Naive thymus-derived CD8-positive, alpha-beta T cell (primary cell): ENCODE measurements at places on chromosomes 1 and 21. TPM values are rescaled to one million over a fixed set of nuclear protein-coding genes. Genes with fewer than 3 reads are reported as not detected.
A peak's percentile ranks its signal among the peaks of the same experiment; 100 is the strongest.

Gene CLEC20A
- total RNA-seq: not detected

Gene CTSS
- 72.5 TPM for total RNA-seq

Gene NECTIN4
- not detected for total RNA-seq

Gene RNU1-4
- total RNA-seq: 3,916 TPM

DNA sequence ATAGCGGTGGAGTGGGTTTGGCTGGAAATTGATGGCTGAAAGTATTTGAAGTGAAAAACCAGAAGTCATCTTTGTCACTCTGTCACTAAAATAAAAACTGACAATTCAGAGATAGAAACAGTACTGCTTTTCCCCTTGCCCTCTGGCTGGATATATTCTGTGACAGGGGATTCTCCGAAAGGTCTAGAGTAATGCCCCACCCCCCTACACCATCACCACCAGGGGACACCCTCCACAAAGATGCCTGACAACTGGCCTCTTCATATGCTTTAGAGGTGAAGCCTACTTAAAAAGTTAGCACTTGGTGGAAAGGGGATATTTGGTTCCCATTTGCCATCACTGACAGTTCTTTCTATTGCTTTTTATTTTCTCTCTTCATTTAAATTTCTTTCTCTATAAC lies 73.5 kb downstream of the SGIP1 start:
- H3K36me3 ChIP-seq: no peaks in the 10 kb centered on the region
- H3K27ac ChIP-seq: no peak overlapping the region
- H3K4me3 ChIP-seq: no peak overlapping the region
- no peak for DNase-seq

DNA sequence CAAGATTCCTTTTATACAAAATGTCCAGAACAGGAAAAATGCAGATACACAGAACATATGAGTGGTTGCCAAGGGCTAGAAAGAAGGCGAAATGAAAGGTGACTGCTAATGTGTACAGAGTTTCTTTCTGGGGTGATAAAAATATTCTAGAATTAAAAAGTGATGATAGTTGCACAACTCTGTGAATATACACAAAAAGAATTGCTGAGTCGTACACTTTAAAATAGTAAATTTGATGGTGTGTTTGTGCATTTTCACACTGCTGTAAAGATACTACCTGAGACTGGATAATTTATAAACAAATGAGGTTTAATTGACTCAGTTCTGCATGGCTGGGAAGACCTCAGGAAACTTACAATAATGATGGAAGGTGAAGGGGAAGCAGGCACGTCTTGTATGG lies 23.9 kb downstream of the KLHDC7A start:
- no peak for DNase-seq
- H3K27ac ChIP-seq: no peak overlapping the region
- no peaks in the 10 kb centered on the region for H3K36me3 ChIP-seq

DNA sequence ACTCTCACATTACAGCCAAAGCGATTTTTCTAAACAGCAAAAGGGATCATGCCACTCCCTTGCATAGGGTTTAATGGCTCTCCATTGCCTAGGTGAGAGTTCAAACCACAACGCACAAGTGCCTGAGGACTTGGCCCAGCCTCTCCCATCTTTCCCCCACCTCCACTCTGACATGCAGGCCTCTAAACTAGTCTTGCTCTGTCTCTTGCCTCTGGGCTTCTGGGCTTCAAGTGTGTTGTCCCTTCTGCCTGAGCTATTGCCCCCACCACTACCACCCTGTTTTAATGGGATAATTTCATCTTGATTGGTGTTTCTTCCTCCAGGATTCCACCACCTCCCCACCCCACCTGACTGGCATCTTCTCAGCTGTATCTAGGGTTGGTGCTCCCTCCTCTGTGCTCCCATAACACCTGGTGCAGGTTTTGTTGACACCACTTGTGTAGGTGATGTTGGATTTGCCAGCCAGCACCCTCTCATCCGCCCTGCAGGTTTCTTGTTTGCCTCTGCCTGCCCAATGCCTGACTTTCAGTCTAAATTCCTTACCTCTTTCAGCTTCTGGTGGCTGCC lies 2.7 kb upstream of the ZBTB21 start:
- no peaks in the 10 kb centered on the region for H3K27me3 ChIP-seq
- H3K36me3 ChIP-seq: no peaks in the 10 kb centered on the region
- peaks cover 16% of the 10 kb centered on the region for H3K4me1 ChIP-seq
- H3K4me3 ChIP-seq: peak overlapping the region; percentile 66
- no peak for DNase-seq
- H3K27ac ChIP-seq: peak overlapping the region; percentile 85

DNA sequence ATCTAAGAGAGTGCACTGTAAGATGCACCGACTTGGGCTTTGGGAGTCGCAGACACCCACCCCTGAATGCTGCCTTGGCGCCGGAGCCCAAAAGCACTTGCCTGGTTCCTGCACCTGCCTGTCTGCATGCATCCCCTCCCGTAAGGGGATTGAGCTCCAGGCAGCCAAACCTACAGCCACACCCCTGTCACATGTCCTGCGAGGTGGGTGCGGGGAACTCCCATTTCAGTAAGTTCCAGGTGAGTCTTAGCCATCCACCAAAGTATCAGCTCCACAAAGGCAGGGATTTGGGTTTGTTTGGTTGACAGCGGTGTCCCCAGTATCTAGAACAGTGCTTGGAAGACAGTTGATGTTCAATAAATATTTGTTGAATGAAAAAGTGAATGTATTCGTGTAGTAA lies 31.5 kb upstream of the MAP10 start:
- H3K27ac ChIP-seq: no peak overlapping the region
- H3K36me3 ChIP-seq: no peaks in the 10 kb centered on the region
- peaks cover 9% of the 10 kb centered on the region for H3K27me3 ChIP-seq
- no peak for DNase-seq

DNA sequence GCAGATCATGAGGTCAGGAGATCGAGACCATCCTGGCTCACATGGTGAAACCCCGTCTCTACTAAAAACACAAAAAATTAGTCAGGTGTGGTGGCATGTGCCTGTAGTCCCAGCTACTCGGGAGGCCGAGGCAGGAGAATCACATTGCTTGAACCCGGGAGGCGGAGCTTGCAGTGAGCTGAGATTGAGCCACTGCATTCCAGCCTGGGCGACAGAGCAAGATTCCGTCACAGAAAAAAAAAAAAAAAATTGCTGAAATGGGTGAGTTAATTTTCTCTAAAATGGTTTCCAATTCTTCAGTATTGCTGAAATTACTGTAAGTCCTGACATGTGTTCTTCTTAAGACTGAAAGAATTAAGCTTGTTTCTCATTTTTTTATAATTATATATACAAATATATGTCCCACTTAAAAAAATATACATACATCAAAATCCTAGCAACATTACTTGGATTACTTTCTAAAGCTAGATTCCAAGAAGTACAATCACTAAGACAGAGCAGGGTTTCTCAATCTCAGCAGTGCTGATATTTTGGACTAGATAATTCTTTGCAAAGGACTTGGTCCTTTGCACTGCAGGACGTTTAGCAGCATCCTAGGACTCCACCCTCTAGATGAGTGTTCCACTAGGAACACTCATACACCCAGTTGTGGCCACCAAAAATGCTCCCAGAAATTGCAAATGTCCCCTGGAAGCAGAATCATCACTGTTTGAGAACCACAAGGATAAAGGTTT lies 24.8 kb downstream of the ZNHIT6 start:
- no peak overlapping the region for H3K4me3 ChIP-seq
- H3K4me1 ChIP-seq: peaks cover 12% of the 10 kb centered on the region
- no peak overlapping the region for H3K27ac ChIP-seq
- H3K27me3 ChIP-seq: no peaks in the 10 kb centered on the region
- DNase-seq: no peak
- H3K36me3 ChIP-seq: peaks cover 60% of the 10 kb centered on the region

DNA sequence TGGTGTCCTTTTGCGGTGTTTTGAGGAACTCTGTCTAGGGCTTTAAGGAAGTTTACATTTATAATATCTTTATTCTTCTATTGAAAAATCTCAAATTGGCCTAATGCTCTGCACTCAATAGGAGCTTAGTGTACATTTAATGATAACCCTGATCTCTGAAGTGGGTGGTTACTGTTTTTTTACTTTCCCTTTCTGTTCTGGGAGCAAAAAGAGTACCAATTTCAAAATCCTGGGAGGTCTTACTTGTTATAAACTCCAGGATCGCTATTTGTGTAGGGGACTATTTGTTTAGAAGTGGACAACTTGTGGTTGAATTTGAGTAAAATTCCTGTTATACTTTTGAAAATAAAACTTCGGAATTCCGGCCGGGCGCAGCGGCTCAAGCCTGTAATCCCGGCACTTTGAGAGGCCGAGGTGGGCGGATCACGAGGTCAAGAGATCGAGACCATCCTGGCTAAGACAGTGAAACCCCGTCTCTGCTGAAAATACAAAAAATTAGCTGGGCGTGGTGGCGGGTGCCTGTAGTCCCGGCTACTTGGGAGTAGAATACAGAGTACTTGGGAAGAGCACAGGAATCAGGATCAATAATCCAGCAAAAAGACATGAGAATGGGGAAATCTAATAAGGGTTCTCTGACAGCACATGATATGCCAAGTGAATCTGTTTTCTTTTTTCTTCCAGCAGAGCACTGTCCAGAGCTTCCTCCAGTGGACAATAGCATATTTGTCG lies 1.1 kb downstream of the C4BPB start:
- peaks cover 19% of the 10 kb centered on the region for H3K4me1 ChIP-seq
- no peaks in the 10 kb centered on the region for H3K27me3 ChIP-seq
- DNase-seq: no peak
- H3K4me3 ChIP-seq: peak overlapping the region; percentile 84
- no peaks in the 10 kb centered on the region for H3K36me3 ChIP-seq

GRCh38 chr1:107095647-107096046 lies 39.2 kb downstream of the PRMT6 start:
- H3K27me3 ChIP-seq: peaks cover 6% of the 10 kb centered on the region
- DNase-seq: no peak
- H3K4me1 ChIP-seq: no peaks in the 10 kb centered on the region
- H3K27ac ChIP-seq: no peak overlapping the region

DNA sequence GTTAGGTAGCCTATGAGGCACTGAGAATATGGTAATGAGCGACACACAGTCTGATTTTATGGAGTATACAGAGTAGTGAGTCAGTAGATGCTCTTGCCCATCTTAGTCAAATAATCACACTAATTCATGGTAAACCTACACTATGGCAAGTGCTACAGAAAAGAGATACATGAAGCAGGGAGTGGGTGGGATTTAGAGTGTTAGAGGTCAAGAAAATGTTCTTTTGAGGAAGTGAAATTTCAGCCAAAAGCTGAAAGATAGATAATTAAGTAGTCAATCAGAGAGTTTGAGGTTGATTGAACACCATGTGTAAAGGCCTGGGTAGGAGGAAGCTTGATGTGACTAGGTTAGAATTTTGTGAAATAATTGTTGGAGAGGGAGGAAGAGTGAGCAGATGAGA lies 14.7 kb downstream of the MDM4 start:
- peaks cover 12% of the 10 kb centered on the region for H3K4me1 ChIP-seq
- DNase-seq: no peak
- no peaks in the 10 kb centered on the region for H3K27me3 ChIP-seq
- peaks cover 95% of the 10 kb centered on the region for H3K36me3 ChIP-seq
- no peak overlapping the region for H3K4me3 ChIP-seq
